ENCODE measurements at places on chromosomes 2 and 18.

DNA sequence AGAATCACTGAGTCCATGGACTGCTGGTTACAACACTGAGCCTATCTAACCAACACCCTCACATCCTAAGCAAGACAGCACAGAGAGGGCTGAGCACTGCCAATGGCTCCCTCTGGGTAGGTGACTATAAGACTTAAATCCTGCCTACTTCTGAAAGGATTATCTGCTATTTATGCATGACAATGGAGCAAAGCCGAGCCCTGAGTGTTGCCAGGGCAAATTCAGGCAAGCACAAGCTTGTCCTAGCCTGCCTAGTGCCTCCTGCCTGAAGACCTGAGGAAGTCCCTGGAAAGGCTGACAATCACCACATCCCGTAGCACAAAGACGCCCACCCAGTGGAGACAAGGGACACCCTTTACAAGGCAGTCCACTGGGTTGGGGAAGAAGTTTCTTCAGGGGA, 129.7 kb downstream of the OSR1 start:
- DNase-seq = no peak

DNA sequence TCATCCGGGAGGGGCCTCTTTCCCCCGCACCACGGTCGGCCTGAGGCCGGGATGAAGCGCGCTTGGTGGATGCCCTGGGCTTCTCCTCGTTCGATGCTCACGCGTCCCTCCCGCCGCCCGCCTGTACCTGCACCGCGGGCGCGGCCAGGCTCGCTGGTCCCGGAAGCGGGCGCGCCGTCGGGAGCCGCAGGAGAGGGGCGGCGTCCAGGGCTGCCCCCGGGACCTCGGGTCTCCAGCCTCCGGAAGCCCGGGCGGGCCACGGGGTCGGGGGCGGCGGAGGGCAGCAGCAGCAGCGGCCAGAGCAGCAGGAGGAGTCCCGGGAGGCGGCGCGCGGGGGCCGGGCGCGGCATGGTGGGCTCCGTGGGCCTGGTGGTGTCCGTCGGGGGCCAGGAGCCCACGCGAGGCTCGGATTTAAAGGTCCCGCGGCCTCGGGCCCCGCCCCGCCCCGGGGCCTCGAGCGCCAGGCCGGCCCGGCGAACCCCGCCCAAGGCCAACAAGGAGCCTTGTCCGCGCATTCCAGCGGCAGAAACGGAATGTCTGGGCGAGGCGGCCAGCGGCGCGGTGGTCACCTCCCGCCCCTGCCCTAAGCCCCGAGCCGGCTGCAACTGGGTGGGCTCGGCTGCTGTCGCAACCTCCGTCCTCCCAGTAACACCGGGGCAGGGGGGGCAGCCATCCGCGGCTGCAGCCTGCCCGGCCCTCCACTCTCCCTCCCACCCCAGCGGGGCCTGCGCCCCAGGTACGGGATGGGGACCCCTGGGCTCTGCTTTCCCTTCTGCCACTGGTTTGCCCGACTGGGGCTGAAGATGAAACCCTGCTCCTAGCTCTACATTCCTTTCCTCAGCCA, at the start of gene MATN3:
TSS of gene MATN3 (minus strand) at position 387 of the 844 bp plus-strand sequence. CDS start at position 350, 37 bp downstream.
- no peak for DNase-seq

DNA sequence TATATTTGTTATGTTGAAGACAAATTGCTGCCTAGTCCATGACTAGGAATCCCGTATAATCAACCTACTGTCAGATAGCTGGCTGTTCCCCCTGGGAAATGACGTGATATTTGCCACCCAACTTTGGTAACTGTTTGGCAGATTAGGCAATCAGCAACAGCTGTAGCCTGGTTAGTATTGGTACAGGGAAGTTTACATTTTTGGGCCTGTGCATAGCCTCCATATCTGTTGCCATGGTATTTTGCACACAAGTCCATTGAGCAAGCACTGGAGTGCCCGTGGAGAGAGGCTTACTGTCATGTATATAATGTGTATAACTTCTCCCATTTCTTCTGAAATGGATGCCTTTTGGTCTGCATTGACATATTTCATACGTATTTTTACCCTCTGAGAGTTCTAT, 27.7 kb downstream of the BIRC6 start:
- DNase-seq = no peak

- no peak for DNase-seq
Measured at GRCh38 chr2:202610380-202610779, 24.4 kb upstream of the FAM117B start.

DNA sequence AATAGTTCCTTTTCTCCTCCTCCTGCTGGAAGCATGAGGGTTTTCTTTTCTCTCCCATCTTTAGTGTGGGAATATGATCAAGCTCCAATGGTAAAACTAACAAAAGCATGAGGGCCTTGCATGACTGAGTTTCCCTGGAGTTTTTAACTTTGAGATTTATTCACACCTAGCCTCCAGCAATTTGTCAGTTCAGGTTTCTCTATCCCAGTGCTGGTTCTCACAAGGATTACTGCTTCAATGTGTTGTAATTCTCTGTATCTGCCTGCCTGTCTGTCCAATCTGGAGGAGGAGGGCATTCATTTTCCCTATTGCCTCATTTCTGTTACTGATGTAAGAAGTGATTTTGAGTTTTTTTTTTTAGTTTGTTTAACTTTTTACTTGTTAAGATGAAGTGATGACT, 57.6 kb upstream of the RPRM start:
- no peak for DNase-seq

- no peak for DNase-seq
Measured at GRCh38 chr2:42922790-42923579, 130.6 kb upstream of the HAAO start.

DNA sequence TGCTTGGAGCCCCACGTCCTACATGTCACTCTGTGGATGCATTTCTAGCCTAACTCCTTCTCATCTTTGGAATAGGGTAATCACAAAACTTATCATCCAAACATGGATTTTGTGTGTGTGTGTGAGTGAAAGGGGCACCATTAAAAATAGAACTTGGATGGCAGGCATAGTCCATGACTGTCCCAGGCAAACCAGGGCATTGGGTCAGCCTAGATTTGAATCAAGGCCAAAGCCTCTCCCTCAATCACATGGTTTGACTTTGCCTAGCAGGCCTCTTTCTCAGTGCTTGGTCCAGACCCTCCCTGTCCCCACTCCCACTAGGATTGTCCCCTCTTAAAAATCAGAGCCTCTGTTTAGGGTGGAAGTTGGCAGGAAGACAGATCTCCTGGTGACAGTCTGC, 67.4 kb upstream of the BCL2L11 start:
- DNase-seq = no peak
